ENCODE measurements at places on chromosomes 4 and X.

DNA sequence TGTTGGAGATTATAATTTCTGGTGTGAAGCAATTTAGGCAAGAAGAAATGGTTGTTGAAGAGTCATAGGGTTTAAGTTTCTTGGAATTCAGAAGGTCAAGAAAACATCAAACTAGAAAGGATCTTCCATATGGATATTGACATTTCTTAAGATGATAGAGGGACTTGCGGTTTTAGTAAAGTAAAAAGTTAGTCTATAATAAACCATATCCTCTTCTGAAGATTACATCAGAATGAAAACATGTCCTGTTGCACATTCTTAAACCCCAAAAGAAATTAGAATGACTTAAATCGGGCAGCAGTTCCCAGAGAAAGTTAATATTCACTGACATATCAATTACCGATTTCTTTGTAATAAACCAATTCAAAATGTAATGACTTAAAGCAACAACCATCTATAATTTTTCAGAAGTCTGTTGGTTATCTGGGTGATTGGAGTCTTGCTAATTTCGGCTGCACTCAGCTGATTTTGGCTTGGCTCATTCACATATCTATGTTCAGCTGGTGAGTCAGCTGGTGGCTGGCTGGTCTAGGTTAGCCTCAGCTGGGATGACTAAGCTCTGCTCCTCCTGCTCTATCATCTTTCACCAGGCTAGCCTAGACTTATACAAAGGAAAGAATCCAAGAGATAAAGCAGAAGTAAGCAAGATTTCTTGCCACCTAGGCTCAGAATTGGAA is 24.4 kb upstream of the DYNLT3 start:
- no peak for DNase-seq

GRCh38 chr4:101136373-101137370 is 210.7 kb downstream of the PPP3CA start:
- no peak for DNase-seq

GRCh38 chr4:137065311-137065710 is 467.0 kb downstream of the PCDH18 start:
- no peak for DNase-seq

DNA sequence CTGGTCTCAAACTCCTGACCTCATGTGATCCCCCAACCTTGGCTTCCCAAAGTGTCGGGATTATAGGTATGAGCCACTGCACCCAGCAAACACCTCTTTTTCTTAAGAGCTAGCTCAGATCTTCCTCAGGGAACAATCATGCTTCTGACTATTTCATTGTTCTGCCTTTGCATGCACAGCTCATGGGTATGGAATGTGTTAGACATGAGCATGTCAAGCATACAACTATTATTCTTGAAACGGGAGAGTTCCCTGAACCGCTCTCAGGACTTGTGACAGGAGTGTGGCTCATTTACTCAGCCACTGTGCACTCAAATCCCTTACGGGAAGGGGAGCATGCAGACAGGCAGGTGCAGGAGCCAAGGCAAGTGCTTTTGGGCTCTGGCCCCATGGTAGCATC is 231.7 kb upstream of the TAPT1 start:
- no peak for DNase-seq

DNA sequence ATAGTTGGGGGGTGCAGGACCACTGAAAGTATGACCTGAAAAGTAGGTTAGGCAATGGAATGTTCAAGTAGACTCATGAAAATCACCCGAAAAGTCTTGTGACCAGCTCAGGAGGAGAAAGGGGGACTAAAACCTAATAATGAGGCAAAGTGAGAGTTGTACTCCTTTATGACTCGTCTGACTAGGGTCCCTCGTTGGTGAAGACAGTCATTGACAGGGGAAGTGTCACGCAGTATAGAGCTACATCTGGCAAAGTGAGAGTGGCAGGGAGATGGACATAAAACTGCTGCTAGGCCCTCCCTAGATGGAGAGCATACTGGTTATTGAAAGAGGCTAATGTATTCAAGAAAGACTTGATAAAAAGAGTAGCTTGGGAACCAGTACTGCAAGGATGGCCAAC is 20.5 kb downstream of the OTUD6A start:
- DNase-seq: no peak

- no peak for DNase-seq
Observed at GRCh38 chrX:136176399-136176825, 29.1 kb downstream of the FHL1 start.

GRCh38 chr4:174358829-174359228 is 75.1 kb downstream of the CEP44 start:
- no peak for DNase-seq

Data from globus pallidus (tissue), 1 donor.